ENCODE measurements at places on chromosomes 5 and 9.

DNA sequence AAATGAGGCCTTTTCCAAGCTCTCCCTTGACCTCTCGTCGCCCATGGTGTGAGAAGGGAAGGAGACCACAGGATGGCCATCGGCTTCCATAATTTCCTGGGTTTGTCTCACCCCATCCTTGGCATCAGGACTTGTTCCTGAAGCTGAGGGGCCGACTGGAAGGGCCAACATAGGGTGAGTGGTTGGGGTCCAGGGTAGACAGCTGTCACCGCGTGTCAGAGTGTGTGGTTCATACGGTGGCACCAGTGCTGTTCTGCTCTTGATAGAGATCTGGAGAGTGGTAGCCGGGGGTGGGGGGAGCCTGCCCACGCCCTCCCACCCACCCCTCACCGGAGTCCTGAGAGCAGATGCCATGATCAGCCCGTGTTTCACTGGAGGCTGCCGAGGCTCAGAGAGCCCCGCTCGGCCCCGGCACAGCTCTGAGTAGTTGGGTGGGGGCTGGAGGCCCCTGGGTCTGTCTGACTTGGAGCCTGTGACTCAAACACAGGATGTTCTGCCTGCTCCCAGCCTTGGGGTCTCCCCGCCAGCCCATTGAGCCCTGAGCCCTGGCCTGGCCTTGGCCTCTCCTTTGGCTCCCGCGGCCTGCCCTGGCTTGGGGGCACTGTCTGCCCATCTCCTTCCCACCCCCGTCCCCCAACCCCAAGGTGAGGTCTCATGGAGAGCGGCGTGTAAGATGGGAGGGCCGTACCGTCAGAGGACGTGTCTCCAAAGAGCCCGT, 53.1 kb upstream of the IER5L start:
- DNase-seq, result no peak

- no peak for DNase-seq
These were observed 6.8 kb upstream of the NEURL1B start for GRCh38 chr5:172634106-172634899.

GRCh38 chr5:100502684-100503083, 32.5 kb upstream of the FAM174A start:
- no peak for DNase-seq

DNA sequence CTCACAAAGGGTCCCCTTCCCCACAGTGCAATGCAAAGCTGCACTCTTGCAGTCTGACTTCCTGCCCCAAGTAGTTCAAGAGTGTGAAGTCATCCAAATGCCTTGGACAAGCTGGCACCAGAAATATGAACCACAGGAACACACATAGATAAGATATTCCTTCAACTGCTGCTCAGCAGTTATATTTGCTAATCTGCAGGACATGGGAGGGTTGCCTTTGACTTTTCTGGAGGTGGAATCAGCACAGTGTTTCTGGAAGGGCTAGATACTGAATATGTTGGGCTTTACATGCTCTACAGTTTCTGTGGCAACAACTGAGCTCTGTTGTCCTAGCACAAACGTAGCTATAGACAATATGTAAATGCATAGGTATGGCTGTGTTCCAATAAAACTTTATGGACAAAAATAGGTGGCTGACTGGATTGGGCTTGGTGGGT, 96.7 kb upstream of the PCA3 start:
- DNase-seq, result no peak

DNA sequence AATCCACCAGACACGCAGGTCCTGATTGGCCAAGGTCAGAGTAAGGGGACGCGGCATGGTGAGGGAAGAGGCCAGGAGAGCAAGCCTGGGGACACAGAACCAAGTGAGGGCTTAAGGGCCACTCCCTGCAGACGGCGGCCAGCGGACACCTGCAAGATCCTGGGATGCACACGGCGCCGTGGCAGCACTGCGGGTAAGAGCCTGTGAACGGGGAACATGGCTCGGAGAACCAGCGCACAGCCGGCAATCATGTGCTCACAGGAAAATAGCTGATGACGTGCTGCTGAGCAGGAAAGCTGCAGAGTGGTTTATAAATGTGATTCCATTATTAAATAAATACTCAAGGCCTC, 27.0 kb upstream of the NSMF start:
- no peak for DNase-seq

GRCh38 chr5:150075806-150076205, 10.5 kb downstream of the CSF1R start:
- no peak for DNase-seq
